Posterior vena cava (tissue), 2 donors: ENCODE measurements at places on chromosomes 2 and 18. TPM values are rescaled to one million over a fixed set of nuclear protein-coding genes. Genes with fewer than 3 reads are reported as not detected.

TSN gene
- total RNA-seq = 43.8 TPM

CCDC121 gene
- 4.3 TPM for total RNA-seq

RIT2 gene
- total RNA-seq = not detected

MYO7B gene
- total RNA-seq = 0.79 TPM

LBX2 gene
- not detected for total RNA-seq

ASB18 gene
- total RNA-seq = not detected

LYPD1 gene
- total RNA-seq = 0.33 TPM

PSD4 gene
- total RNA-seq = 5.8 TPM

SLC5A7 gene
- total RNA-seq = not detected

PRSS56 gene
- not detected for total RNA-seq

EHD3 gene
- 17.4 TPM for total RNA-seq

CTAGE1 gene
- total RNA-seq = not detected

DSG3 gene
- not detected for total RNA-seq

ICA1L gene
- 11.1 TPM for total RNA-seq

CYP26B1 gene
- total RNA-seq = 5.1 TPM

ZC3H8 gene
- 6.0 TPM for total RNA-seq

SCYGR4 gene
- total RNA-seq = not detected

IL37 gene
- not detected for total RNA-seq

POTEC gene
- not detected for total RNA-seq
